T-helper 17 cell (primary cell): ENCODE measurements at places on chromosomes 11 and 22. TPM values are rescaled to one million over a fixed set of nuclear protein-coding genes. Genes with fewer than 3 reads are reported as not detected.

GRCh38 chr22:30192427-30192826 lies 54.1 kb downstream of the LIF start:
- no peak for DNase-seq

GVQW3 gene
- total RNA-seq, result 2.5 TPM

SMC1B gene
- total RNA-seq, result 0.17 TPM

- no peak for DNase-seq
Measured at GRCh38 chr11:57638811-57639320, 10.8 kb downstream of the YPEL4 start.

GRCh38 chr22:32177221-32177765 lies 18.2 kb upstream of the C22orf42 start:
- no peak for DNase-seq

DNA sequence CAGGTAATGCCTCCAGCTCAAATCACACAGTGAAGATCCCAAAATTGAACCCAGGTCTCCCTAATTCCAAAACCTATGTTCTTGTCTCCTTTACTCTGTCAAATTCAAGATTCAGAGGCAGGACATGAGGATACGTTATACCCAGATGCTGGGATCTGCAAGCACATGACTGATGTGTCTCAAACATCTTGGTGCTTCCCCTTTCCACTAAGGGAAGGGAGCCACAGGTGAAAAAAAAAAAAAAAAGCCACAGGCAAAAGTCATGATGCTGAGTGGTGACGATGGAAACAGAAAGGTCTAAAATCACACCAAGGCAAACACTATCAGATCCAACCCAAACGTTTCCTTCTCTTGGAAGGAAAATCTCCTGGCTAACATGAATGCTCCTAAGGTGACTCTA lies 24.0 kb downstream of the ABTB2 start:
- DNase-seq, result no peak

- DNase-seq, result no peak
Measured at GRCh38 chr11:2148595-2148994, 9.4 kb upstream of the IGF2 start.

- DNase-seq, result no peak
Measured at GRCh38 chr11:96217206-96217605, 125.8 kb downstream of the MAML2 start.

HOATZ gene
- not detected for total RNA-seq

DNA sequence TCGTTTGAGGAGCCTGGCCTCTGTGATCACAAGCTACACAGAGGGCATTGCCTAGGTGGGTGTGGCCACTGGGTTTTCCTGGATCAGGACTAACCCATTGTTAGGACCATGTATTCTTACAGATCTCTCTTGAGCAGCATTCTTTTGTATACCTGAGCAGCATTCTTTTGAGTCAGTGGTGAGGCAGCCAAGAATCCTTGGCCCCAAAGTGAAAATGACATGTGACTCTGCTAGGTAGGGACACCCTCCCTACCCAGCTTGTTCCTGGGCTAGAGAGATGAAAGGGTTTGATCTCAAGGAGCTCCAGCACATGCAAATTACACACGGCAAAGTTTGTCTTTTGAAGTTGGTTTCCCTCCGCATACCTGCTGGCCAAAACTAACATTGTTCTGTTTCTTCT lies 55.0 kb upstream of the HORMAD2 start:
- no peak for DNase-seq

DNA sequence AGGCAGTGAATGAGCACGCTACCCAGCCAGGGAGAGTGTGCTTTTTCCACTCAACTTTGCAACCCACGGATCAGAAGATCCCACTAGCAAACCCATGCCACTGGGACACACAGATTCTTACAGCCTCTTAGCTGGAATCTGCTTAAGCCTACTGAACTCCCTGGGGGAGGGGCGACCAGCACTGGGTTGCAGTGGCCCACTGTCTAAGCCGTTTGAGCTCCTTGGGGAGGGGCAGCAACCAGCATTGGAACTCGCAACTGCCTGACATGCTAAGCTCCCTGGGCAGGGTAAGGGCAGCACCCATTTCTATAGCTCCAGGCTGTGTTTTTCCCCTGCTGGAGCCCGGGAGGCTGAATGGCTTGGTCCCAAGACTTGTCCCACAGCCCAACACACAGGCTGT lies 99.6 kb downstream of the FAM168A start:
- no peak for DNase-seq
